ENCODE measurements at places on chromosomes 2 and 18.

GRCh38 chr18:5512176-5512575 lies 31.6 kb downstream of the EPB41L3 start:
- no peak for DNase-seq

DNA sequence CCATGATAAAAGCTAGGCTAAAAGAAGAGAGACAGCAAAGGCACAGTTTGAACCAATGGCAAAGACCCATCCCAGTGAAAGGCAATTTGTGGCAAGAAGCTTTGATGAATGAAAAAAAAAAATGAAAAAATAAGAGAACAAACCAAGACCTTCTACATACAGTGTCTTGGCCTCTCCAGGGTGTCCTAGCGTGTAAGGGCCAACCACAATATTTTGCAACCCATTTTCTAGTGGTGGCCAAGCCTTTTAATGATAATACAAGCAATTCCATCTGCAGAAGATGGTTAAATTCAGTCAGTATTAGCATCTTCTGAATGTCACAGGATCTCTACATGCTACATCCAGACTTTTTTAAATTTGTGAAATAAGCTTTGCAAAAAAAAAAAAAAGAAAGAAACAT lies 270.4 kb downstream of the LRATD1 start:
- no peak for DNase-seq

GRCh38 chr2:33130544-33130943 lies 183.8 kb downstream of the LTBP1 start:
- DNase-seq = no peak

- DNase-seq = no peak
These were observed 41.2 kb downstream of the TAF1B start for GRCh38 chr2:9884436-9884835.

GRCh38 chr2:68216454-68217310 lies 35.6 kb downstream of the PPP3R1 start:
- DNase-seq = no peak
